Posterior cingulate gyrus (tissue), 11 donors: ENCODE measurements at places on chromosomes 1 and 21.

GRCh38 chr1:69438056-69438795 lies 129.5 kb upstream of the LRRC7 start:
- DNase-seq = no peak

GRCh38 chr21:44736291-44737004 lies 25.1 kb upstream of the TSPEAR start:
- no peak for DNase-seq

DNA sequence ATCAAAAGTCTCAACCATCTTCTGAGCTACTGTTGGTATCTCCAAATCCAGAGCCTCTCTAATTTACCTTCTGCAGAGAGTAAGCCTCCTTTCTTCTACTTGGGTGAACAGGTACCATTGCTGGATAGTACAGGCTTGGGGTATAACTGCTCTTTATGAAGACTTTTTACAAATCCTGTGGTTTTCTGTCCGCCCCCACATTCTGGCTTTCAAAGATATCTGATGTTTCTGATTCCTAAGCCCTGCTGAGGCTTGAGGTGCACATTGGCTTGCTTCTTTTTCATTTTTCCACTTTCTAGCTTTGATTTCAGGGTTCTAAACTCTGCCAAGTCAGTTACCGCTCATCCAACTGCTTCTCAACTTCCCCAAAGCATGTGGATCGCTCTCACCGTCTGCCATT lies 37.1 kb downstream of the TENT5C start:
- DNase-seq = no peak

DNA sequence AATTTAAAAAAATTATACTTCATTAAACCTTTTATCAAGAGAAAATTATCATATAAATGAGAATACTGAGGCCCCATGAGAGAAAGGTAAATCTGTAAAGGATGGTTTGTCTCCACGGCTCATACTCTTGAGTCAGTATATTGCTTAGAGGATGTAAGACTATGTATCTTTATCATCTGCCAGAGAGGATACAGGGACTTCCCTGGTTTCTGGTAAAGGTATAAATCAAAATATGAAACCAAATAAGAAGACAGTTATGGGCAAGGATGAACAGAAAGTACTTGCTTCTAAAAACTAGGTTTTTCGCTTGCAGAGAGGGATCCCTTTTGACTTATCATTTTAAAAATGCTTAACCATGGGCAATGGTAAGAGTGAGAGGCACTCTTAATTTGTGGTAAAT lies 112.4 kb downstream of the POU2F1 start:
- DNase-seq = no peak

DNA sequence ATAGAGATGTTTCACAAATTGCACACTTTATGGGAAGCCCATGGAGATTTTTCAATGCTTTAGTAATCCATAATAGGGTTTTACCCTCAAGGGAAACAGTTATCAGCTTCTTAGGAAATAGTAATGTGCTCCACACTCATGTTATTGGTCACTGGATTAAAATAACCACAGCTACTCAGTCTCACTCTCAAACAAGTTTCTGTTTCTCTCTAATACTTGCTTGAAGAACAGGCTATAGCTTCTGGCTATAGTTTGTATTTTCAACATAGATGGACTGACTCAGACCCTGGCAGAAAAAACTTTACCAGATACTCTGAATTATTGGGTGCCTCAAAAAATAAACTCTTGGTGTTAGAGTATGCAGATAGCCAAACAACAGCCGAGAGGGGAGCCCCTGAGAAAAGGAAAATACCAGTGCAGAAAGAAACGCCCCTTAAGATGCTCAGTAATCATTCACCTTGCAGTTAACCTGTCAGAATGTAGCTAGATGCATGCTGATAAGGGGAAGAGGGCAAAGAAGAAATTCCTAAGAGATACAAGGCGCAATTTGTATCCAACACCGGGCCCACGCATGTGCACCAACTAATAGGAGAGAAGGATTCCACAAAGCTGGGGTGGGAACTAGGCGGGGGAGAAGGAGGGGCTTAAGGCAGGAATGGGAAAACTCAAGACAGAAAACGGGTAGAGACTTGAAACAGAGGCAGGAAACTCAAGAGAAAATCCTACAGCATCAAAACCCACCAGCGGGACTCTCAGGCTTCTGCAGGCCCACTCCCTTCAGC lies 30.4 kb upstream of the PDE4B start:
- DNase-seq = no peak

DNA sequence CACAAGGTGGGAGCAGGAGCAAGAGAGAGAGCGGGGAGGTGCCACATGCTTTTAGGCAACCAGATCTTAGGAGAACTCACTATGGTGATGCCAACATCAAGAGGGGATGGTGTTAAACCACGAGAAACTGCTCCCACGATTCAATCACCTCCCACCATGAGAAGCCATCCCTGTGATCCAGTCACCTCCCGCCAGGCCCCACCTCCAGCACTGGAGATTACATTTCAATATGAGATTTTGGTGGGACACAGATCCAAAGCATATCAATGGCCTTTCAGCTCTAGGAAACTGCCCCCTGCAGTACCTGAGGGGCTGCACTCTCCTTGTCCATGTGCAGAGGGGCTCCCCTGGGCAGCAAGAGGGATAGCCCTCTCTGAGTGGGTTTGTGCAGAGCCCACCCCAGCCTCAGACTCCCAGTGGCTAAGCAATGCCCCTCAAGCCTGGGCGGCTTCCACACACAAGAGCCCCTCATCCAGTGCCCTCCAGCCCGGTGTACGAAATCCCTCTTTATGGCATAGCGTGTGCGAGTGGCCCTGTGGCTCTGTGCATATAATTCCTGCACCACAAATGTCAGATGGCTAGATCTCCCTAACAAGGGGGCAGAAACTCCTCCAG lies 15.5 kb upstream of the PRDM16 start:
- DNase-seq = no peak

DNA sequence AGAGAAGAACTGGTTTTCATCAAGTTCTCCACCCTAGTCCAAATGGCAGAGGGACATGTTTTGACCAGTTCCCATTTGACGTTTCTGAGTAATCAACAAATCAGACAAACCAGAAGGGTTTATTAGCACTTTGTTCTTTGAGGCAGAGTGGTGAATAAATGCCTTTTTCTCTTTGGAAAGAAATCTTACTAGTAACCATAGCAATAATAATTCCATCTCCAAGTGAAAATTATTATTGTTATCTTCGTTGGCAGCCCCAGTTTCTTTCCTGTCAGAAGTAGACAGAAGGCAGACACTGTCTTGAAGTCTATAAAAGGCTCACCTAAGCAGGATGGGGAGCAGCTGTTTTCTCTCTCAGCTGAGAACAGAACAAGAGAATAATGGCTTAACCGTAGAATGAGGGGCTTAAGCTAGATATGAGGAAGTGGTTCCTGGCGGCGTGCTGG lies 391.6 kb downstream of the PBX1 start:
- DNase-seq = no peak

GRCh38 chr1:223750730-223751570 lies 38.6 kb downstream of the CAPN2 start:
- no peak for DNase-seq

DNA sequence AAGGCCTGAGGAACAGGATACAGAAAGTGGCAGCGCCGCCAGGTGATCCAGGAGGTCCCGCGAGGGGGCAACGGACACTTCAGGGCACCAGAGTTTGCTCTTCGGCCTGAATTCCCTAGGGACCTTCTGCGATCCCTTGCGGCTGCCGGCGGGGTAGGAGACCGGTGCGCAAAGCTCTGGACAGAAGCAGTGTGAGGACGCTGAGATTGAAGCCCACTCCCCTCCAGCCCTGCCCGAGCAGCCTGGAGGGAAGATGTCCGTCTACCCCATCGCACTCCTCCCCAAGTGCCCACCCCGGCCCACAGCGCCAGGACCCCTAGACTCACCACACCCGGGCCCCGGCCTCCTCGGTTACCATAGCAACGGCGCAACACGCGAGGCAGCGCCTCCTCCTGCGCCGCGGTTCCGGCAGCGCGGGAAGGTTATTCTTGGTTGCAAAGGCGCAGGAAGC lies at the start of gene ANKRD45:
Gene ANKRD45 (minus strand): TSS at position 361 of the 451 bp plus-strand sequence. CDS start 10,433 bp downstream, outside the sequence.
- peak; percentile 96 for DNase-seq

DNA sequence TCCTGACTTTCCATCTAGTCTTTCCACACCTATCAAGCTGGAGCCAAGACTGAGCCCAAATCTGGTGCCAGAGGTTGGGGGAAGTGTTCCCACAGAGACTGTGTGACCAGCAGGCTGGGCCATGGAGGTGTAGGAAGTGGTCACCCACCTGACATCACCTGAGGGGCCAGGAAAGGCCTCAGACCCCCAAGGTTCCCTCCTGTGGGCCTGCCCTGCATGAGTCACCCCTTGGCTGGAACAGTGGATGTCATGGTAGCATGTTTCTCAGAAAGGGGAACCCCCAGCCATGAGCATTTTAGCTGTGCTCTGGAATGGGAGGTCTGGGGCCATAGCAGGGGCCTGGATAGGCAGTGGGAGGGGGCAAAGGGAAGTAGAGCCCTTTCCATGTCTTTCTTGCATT lies 5.7 kb upstream of the TNFRSF8 start:
- no peak for DNase-seq

GRCh38 chr21:42463861-42464515 lies 32.0 kb downstream of the RSPH1 start:
- DNase-seq = peak; percentile 76

- peak; percentile 53 for DNase-seq
Observed at GRCh38 chr1:67853704-67854103, 20.4 kb upstream of the GNG12 start.

DNA sequence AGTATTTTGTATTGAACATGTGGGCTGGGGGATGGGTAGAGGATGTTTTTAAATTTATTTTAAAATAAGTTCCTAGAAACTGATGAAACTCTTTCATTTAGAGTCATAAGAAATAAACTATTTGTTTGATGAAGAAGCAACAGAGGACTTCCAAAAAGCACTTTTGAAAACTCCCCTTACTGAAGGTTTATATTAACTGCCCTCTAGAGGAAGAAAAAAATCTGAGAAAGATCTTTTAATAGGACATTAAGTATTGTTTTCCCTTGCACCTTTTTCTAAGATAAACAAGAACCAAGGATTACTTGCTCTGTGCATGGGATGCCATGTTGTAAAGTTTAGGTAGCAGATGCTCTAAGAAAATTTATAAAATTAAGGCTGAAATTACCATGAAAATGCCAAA lies 14.1 kb downstream of the DISP1 start:
- DNase-seq = no peak

DNA sequence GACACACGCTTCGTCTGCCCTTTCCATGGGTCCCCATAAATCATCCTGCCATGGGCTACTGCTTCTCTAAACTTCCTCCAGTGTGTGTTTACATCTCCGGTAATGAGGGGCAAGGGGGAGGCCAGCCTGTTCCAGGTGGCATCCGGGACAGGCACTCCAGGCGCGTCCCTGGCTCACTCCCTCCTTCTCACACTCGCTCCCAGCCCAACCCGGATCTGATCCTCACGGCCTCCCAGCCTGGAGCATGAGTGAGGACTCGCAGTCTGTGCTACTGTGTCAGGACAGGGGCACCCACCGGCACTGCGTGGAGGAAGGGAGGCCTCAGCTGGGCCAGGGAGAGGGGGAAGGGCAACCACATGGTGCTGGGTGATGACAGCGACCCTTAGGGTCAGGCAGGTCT lies 225.4 kb downstream of the TRABD2B start:
- peak; percentile 51 for DNase-seq
